ENCODE measurements at places on chromosomes 5 and 9.

- no peak for DNase-seq
These were observed 102.8 kb downstream of the TAF11L14 start for GRCh38 chr5:17737092-17737491.

- DNase-seq = no peak
These were observed 209.6 kb downstream of the MAST4 start for GRCh38 chr5:66805514-66806430.

DNA sequence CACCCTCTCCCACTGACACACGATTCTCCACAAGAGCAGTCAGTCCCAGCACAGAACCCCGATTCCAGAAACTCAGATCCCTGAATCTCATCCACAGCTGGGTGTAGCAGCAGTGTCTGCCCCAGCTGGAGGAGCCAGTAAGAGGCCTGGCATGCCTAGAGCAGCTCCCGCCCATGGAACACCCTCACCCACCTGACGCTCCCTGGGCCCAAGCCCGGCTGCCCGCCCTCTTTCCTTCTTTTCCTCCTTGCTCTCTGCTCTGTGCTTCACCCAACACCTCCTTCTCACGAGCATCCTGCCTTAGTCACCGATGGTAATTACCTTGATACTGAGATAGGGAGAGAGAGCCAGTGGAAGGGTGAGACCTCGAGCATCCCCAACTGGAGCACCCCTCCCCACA, 8.7 kb downstream of the PCDH1 start:
- DNase-seq = no peak

GRCh38 chr9:35845824-35846771, 17.1 kb downstream of the TMEM8B start:
- DNase-seq = no peak

- no peak for DNase-seq
These were observed 63.3 kb downstream of the PLPP1 start for GRCh38 chr5:55471468-55471867.
